ENCODE measurements at places on chromosomes 7 and 10.

- no peak for DNase-seq
Measured at GRCh38 chr10:69828144-69828870, 26.6 kb downstream of the COL13A1 start.

DNA sequence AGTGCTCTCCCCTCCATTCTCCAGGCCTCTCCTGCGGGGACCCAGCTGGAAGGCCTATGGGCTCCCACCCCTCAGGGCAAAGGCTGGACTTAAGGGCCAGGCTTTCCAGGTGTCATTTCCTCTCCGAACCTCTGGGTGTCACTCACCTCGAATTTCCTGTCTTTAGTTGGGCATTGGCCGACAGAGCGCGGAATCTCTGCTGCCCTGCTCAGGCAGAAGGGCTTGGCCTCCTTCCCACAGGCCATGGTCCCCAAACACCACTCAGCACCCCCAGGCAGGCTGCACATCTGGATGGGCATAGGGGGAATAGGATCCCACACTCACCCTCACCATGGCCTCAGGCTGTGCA, 212.9 kb downstream of the CCSER2 start:
- DNase-seq: no peak

- DNase-seq: no peak
Measured at GRCh38 chr10:117442521-117442920, 67.3 kb upstream of the PDZD8 start.

- no peak for DNase-seq
Measured at GRCh38 chr7:135180122-135180521, 9.6 kb upstream of the CYREN start.

DNA sequence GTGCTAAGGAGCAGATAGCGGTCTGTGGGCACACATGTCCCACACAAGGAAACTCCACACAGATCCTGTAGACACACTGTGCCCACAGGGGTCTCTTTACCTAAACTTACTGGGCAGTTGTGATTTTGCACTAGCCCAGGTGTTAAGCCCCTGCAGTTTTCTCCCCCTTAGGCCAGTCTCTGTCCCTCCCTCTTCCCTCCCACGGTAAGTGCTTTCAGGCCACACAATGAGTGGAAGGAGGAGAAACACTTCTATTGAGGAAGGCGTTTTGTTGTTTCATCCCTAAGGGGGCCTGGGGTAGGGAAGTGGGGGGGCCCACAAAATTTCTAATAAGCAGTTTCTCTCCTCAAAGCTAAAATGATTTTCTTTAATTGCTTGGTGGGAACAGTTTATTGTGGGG, 51.4 kb downstream of the FBXW4 start:
- no peak for DNase-seq

DNA sequence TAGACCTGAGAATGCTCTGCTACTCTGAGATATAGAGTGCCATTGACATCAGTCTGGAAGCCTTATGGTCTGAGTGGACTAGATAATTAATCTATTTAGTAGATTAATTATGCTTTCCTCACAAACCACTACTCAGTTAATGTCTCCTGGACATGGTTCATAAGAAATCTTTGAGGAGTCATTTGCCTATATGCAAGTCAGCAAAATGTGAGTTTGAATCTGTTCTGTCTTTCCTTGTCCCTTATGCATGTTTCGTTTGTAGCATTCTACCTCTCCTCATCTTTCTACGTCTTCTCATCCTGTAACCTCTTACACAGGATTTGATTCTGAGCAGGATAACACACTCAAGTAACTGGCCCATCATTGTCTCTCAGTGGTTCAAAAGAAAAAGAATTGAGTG, 735.4 kb upstream of the LRRTM3 start:
- DNase-seq: no peak

- no peak for DNase-seq
Measured at GRCh38 chr7:69619054-69619453, 20.8 kb downstream of the AUTS2 start.

- no peak for DNase-seq
Measured at GRCh38 chr7:28469562-28469961, 57.2 kb downstream of the CREB5 start.

DNA sequence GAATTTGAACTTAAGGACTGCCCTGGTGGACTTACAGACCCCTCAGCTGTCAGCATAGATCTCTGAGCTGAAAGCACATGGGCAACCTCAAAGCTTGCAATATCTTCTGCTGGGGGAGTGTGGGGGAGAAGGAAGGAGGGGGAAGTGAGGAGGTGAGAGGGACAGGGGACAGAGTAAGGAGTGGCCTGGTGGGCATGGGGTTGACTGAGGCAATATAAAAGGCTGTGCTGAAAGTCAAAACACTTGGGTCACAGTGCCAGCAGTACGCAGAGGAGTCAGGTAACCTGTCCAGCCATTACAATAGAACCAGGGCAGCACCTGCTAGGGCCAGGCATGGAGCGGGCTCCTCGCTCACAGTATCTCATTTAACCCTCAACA, 43.2 kb downstream of the PPP1R3C start:
- DNase-seq: no peak

GRCh38 chr7:12322903-12323300, 80.8 kb downstream of the VWDE start:
- no peak for DNase-seq

- no peak for DNase-seq
Measured at GRCh38 chr10:48536156-48536500, 68.7 kb downstream of the ARHGAP22 start.

- no peak for DNase-seq
Measured at GRCh38 chr7:15327001-15327400, 234.8 kb downstream of the AGMO start.

- DNase-seq: no peak
Measured at GRCh38 chr10:77392236-77392721, 245.3 kb downstream of the KCNMA1 start.

DNA sequence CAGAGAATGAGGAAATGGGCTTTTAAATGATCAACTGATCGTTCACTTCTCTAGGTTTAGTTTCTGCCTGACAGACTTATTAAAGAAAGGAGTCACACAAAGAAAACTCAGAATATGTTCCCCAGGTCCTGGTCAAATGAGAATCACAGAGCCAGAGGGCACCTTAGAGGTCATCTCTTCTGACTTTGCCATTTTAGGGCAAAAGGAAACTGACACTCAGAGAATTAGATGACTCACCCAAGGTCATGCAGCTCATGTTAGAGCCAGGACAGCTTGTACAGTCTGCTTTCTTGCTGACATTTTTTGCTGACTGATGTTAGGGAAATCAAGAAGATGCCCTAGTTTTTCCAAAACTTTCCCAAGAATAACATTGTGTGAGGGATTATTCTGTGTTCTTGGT, 312.7 kb upstream of the SP8 start:
- no peak for DNase-seq

DNA sequence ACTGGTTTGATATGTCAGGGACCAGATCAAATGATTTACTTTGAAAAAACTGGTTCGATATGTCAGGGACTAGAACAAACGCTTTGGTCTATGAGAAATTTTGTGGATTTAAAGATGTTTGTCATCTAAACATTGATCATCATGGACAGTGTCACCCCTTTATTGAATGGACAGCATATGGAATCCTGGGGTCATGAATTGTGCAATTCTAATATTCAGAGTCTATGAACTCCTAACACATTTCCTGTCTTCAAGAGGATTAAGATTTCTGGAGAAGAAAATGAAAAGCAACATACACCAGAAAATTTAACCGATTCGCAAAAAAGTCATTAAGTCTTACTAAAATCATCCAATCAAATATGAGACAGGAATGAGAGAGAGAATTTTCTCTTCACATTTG, 106.4 kb upstream of the FAM133B start:
- no peak for DNase-seq

DNA sequence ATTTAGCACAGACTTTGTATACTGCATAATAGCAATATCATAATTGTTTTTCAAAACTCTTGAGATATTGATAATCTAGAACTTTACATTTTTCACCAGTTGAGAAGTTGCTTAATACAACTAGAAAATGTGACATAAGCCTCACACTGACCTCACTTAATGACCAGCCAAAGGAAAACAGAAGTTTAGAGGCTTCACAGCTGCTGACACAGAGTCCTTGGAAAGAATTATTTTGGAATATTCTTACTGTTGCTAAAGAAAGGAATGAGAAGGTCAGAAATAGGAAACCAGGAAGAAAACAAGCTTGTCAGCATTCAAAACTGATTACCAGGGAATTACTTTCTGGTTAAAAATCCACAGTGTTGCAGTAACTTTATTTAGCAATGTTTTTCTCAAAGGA, 35.5 kb upstream of the WASL start:
- DNase-seq: no peak

GRCh38 chr10:67783606-67784294, 54.2 kb downstream of the DNAJC12 start:
- DNase-seq: no peak

DNA sequence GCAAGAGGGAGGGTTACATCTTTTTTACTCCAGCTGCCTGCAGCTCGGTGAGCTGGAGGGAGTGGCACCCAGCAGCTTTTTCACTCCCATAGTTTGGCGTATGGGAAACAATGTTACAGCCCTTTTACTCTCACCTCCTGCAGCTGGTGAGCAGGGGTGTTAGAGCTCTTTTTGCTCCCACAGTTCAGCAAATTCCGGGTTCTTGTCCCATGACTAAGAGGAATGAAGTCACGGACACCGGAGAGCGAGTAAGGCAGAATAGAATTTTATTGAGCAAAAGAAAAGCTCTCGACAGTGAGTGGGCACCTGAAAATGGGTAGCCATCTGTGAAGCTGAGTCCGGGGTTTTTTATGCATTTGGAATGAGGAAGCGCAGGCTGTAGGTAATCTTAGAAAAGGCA, 446.6 kb downstream of the GFRA1 start:
- DNase-seq: no peak

DNA sequence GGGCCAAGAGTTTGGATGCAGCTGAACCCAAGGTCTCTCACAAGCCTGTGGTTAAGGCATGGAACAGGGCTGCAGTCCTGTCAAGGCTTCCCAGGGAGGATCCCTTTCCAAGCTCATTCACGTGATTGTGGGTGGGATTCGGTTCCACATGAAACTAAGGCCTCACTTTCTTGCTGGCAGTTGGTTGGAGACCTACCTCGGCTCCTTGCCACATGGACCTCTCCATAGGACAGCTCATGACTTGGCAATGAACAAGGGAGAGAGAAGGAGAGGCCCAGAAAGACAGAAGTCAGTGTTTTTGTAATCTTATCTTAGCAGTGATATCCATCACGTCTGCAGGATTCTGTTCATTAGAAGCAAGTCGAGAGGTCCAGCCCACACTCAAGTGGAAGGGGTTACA, 583.8 kb downstream of the LRMDA start:
- no peak for DNase-seq

DNA sequence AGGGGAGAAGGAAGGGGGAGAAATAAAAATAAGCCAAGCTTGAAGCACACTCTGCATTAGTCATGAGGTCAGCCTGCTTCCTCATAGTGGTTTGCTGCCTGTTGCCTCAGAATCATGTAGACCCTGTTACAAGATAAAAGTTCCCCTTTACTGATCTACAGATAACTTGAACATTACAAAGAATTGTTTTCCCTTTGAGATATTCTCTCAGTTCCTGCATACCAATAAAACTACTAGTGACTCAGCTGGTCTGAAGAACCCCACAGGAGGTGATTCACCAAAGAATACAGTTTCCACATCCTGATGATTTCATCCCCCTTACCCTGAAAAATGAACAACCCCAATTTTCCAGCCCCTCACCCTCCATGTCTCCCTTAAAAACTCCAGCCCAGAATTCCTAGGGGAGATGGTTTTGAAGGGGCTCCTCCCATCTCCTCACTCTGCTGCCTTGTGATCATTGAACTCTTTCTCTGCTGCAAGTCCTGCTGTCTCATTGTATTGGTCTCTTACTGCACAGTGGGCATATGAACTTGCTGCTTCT, 31.5 kb upstream of the NRP1 start:
- no peak for DNase-seq

- DNase-seq: peak; percentile 34
Measured at GRCh38 chr7:124032369-124033094, at the start of gene TMEM229A. Gene TMEM229A, minus strand, starts transcription at chr7:124033067. Its CDS starts 64 bp downstream, at chr7:124033003.

GRCh38 chr7:17674166-17674942, 265.9 kb downstream of the SNX13 start:
- no peak for DNase-seq

- DNase-seq: peak; percentile 59
Measured at GRCh38 chr10:17348501-17349349, 105.7 kb downstream of the ST8SIA6 start.

GRCh38 chr7:29282819-29283414, 88.3 kb downstream of the CHN2 start:
- DNase-seq: no peak

GRCh38 chr10:33661580-33662336, 327.3 kb upstream of the NRP1 start:
- DNase-seq: peak; percentile 52

DNA sequence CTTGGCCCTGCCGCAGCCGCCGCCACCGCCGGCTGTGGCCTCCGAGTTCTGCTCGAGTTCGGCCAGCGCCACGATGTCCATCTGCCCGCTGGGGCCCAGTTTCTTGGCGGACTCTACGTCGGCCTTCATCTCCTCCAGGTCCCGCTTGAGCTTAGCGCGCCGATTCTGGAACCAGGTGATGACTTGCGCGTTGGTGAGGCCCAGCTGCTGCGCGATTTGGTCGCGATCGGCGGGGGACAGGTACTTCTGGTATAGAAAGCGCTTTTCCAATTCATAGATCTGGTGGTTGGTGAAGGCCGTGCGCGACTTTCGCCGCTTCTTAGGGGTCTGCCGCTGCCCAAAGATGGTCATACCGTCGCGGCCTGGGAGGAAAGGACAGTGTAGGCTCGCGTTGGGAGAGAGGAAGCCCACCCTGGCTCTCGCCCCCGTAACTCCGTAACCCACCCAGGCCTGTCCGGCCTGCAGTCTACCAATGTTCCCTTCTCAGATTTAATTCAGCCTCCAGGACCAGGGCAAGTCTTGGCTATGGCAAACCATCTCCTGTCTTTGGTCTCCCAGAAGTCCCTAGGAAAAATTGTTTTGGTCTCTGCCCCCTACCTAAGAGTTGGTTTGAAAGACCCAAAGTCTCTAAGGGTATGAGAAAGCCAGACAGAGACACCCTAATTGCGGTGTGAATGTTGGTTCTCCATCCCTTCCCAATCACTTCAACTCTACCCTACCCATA, 1.7 kb downstream of the LBX1 start:
- DNase-seq: no peak

DNA sequence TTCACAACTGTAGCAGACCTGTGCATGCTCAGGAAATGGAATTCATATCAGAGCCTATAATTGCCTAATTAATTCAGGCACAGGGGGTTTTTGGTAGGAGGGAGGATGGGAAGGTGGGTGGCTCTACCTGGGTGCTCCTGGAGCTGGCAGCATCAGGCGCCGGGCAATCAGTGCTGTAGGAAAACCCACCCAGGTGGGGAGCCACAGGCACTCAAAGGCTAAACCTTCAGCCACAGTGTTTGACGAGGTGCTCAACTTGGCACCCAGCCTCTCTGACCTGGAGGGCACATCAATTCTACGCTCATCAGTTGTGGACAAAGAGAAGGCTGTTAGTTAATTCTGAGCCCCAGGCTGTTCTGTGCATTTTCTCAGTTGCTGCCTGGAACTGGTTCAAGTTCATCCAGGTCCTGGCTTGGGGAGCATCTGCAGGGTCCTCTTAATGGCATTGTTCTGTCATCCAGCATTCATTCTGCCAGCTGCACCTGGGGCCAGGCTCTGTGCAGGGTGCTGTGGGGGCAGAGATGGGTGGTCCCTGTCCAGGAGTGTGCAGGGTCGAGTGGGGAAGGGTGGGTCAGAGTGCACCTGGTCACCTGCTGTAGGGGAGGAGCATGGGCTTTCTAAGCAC, 54.1 kb upstream of the NPTX2 start:
- DNase-seq: no peak

GRCh38 chr7:145643981-145644380, 472.6 kb upstream of the CNTNAP2 start:
- DNase-seq: no peak

GRCh38 chr7:6340241-6340640, 67.8 kb upstream of the CYTH3 start:
- DNase-seq: no peak

All from muscle of arm (tissue), 14 donors.